ENCODE measurements at places on chromosomes 2 and 18.

DNA sequence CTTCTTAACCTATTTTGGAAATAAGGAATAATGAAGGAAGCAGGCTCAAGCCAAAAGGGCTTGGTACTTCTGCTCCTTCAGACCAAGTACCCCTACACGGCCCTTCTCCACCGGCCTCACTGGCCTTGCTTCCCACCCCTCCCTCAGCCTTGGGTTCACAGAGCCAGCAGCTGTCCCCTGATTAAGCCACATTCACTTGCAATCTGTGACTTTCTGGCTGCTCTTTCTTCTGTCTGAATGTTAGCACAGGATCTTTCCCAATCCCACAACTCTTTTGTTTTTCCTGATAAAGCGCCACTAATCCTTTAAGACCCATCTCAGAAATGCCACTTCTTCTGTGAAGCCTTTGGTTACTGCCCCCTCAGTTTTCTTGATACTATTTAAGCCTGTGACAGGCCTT, 52.4 kb downstream of the REEP1 start:
- DNase-seq: no peak

DNA sequence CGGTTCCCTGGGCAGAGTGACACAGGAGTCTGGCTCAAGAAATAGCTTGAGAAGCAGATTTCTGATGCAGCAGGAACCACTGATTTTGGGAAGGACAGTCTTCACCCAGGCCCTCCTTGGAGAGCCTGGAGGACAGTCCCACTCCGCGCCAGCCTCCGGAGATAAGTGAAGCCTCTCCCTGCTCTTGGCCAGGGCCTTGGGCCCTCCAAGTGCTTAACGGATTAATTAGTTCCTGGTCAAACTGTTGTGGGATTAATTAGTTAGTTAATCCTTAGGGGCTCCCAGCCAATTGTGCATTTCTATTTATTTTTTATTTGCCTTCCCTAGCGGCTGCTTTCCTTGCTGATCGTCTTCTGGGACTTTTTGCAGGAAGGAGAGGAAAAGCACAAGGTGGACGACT, 19.6 kb downstream of the CPLX4 start:
- no peak for DNase-seq

GRCh38 chr2:239753401-239753837, 271.7 kb downstream of the NDUFA10 start:
- DNase-seq: no peak

- no peak for DNase-seq
Measured at GRCh38 chr18:58668211-58668610, 3.1 kb upstream of the MALT1 start.

- DNase-seq: no peak
Measured at GRCh38 chr18:79460481-79461300, 65.0 kb downstream of the NFATC1 start.

DNA sequence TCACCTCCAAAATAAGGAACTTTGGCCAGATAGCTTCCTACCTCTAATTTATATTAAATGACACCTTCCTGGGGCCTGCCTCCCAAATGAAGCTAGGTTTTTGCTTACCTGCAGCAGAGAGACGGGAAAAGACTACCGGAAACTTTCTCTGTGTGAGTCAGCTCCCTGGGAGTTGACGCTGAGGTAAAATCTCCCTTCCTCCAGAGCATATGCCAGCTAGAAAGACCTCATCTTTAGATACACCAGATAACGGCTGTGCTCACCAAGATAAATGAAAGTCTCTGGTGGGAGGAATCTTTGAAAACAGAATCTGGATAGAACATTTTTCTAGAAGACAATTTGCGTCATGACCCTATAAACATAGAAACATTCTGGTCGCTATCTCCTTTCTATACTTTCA, 99.7 kb upstream of the RFX8 start:
- no peak for DNase-seq

- DNase-seq: no peak
Measured at GRCh38 chr2:149652926-149653325, 65.4 kb upstream of the MMADHC start.

- DNase-seq: no peak
Measured at GRCh38 chr2:101430156-101430555, 42.9 kb upstream of the CREG2 start.

- no peak for DNase-seq
Measured at GRCh38 chr18:6672821-6673308, 56.7 kb upstream of the ARHGAP28 start.

- no peak for DNase-seq
Measured at GRCh38 chr2:216284708-216285107, 87.6 kb downstream of the MARCHF4 start.

- no peak for DNase-seq
Measured at GRCh38 chr2:27798948-27799645, 27.6 kb downstream of the MRPL33 start.

GRCh38 chr18:12345491-12346239, 31.4 kb downstream of the AFG3L2 start:
- no peak for DNase-seq

DNA sequence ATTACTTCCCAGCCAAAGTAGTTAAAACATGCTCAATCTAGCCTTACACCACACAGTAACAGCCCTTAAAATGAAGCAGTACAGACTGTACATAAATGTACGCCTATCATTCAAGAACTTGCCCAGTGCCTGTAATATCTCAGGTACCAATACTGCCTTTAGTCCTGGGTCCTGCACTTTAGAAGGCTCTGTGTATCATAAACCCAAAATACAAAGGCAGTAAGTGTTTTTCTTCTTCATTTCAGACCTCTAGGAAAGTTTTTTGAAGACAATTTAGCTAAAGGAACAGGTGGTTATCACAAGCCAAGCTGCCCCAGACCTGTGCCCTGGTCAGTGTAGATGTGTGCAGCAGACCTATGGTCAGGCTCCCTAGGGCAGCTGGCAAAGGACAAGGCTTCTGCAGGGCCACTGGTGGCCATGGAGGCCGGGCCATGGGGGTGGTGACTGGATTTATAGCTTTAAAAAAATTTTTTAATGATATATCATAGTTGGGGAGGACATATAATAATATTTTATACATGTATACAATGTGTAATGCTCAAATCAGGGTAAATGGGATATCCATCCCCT, 18.8 kb downstream of the LPIN2 start:
- DNase-seq: no peak

DNA sequence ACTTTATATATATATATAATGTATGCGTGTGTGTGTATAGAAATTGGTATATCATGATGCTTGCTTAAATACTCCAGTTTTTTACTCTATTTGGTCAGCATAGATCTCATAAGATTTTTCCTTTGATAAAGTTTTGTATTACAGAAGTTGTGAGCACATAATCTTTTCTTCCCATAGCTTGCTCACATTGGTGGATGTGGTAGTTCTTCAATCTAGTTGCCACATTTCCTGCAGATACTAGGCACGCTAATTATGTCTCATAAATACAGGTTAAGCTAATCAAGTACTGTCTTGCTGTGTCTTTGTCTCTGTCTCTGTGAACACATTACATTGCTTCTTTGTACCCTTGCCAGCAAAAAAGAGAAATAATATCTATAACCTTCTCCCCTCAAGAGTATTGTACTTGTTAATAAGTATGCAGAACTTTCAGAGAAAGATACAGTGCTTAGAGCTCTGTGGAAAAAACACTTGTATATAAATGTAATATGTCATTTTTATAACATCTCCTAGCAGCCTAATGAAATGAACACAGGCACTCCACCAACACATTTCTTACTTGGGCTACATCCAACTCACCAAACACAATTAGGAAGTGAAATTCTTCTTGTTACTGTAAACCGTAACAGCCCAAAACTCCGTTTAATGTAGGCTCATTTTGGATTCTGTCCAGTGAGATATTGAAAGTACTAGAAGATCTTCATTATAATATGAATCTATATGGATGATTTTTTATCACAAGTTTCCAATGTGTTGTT, 306.7 kb upstream of the SLC8A1 start:
- no peak for DNase-seq

DNA sequence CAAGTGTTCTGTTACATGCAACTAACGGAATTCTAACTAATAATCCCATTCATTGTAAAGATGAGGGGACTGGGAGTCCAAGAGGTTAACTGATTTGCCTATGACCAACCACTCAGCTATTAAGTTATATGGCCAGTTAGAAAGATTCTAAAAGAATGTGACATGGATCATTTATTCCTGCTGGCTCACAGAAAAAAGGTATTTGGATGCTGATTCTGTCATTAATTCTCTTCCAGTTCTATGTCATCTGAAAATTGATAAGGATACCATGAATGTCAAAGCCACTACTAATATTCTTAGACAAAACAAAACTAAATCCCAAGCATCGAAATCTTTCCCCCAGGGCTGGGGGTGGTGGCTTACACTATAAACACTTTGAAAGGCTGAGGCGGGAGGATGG, 41.2 kb upstream of the GORASP2 start:
- DNase-seq: no peak

- no peak for DNase-seq
Measured at GRCh38 chr18:26457195-26457594, 91.2 kb downstream of the KCTD1 start.

DNA sequence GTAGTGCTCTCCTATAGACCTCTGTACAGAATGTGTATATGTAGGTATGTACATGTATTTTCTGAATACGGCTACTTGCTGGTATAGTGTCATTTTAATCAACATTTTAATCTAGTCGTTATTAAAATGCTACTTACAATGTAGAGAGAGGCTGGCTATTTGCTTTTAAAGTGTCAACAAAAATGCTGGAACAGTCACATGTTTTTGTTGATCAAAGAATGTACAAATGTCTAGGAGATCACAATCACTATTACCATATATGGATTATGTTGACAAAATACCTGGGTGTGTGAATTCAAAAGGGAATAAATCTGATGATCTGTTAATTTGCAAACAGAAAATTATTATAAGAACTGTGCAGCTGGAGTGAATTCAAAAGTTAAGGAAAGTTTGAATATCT, 170.3 kb downstream of the CAMKMT start:
- DNase-seq: no peak

GRCh38 chr2:19775315-19775714, 126.5 kb downstream of the TTC32 start:
- no peak for DNase-seq

- DNase-seq: no peak
Measured at GRCh38 chr2:215942194-215942593, 71.2 kb downstream of the MREG start.

DNA sequence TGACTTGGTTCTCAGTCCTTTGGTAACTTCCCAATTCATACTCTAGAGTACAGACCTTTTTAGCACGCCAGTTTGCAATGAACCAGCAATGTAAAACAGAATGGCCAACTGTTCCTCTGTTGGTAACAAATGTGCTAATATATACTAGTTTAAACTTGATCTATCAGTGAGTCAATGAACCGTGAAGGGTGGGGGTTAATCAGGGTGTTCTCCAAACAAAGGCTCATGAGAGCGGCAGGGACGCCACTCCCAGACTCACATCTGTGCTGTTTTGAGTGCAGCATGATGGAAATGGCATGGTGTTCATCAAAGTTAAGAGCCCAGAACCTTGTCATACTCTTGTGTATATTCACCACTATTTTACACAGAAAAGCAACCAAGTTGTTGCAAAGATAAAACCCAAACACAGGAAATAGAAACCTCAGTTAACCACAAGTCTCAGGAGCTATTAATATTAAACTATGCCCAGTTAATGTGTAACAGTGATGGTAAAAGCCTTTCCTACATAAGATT, 70.3 kb downstream of the CERKL start:
- DNase-seq: no peak

GRCh38 chr2:69453475-69454129, 16.4 kb upstream of the NFU1 start:
- DNase-seq: no peak

- DNase-seq: no peak
Measured at GRCh38 chr2:151946899-151947812, 118.9 kb upstream of the ARL5A start.

DNA sequence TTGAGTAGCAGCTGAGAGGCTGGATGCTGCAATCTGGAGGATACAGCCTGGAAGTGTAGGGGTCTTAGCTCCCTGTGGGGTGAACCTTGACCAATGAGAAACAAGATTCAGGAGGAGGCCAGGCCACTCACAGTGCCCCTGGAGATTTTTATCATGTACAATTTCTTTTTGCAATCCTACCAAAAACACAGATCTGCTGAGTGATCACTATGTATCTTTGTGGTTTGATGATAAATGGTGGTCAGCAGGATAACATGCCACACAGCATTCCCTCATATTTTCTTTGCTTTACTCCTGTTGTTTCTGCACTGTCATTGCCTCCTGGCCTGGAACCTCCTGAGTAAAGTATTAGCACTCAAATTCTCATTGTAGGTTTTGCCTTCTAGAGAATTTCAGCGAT, 357.9 kb downstream of the THSD7B start:
- no peak for DNase-seq

DNA sequence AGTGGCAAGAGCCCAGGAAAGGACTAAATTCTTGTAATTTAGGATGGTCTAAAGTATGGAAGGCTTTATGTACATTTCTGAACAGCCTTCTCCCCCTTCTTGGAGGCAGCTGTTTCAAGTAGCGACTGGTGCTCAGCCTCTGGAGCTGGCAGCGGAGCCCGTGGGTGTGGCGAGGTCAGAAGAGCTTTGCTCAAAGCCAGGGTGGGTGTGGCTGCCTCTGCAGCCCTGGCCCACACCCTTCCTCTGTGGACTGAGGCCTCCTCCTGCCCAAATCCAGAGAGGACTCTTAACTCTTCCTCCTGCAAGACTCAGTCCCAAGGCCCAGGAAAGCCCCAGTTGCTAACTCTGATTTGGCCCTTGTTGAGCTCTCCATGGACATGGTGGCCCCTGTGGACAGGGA, 202.1 kb upstream of the REV1 start:
- DNase-seq: no peak
